Cortex of kidney (tissue), 1 donor: ENCODE measurements at places on chromosomes 2 and 18.

- no peak for DNase-seq
These were observed 113.0 kb downstream of the EFEMP1 start for GRCh38 chr2:55810622-55811020.

- no peak for DNase-seq
These were observed 30.0 kb downstream of the GALNT1 start for GRCh38 chr18:35611518-35611917.

DNA sequence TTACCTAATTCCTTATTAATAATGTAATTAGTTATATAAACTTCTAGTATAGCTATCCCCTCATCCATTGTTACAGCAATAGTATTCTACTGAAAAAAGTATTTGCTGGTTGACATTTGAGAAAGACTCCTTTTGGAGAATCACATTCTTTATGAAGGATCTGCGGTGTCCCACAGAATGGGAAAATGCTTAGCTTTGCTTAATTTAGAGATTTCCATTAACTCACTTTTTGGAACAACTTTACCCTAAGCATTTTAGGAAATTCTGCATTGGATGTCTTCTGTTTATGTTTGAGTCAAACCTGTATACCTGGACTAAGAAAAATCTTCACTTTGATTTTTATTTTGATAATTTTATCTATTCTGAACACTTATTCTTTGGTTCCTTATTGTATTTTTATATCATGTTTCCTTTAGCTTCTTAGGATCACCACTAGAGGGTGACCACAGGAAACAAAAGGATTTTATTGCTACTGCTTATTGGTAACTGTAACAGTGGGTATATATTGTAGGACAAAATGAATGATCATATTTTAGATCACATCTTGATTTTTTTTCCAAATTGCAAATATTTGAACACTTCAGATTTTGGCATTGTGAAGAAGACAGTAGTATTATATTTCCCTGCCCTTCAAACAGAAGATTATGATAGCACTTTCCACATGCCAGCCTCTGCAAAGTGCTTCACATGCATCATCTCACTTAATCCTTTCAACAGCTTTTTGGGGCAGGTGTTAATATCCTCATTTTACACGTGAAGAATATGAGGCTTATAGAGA is 79.6 kb downstream of the MIB1 start:
- no peak for DNase-seq

GRCh38 chr2:220555961-220556630 is 928.7 kb downstream of the SLC4A3 start:
- DNase-seq: no peak

DNA sequence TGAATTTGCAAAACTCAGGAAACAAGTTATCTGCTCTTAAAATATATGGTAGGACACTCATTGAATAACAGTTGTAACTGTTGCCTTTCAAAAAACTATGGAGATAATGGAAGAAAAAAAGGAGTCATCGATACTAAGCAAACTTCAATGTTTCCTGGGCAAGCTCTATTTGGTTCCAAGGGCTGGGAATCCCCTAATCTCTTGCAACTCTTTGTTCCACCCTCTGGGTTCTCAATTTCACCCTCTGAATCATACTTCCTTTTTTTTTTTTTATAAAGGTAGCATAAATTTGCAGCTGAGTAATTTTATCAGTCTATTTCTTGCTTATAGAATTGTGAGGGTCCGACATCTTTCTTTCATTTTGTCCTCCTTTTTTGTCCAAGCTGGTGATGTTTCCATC is 36.7 kb downstream of the SLC9A4 start:
- no peak for DNase-seq

- no peak for DNase-seq
These were observed 276.6 kb downstream of the CMPK2 start for GRCh38 chr2:6589150-6589549.
